ENCODE measurements at places on chromosomes 11 and 22.

- DNase-seq = no peak
Observed at GRCh38 chr11:28735511-28735910, 627.3 kb downstream of the METTL15 start.

- DNase-seq = peak; percentile 81
Observed at GRCh38 chr22:37681556-37682049, 4.5 kb upstream of the NOL12 start.

DNA sequence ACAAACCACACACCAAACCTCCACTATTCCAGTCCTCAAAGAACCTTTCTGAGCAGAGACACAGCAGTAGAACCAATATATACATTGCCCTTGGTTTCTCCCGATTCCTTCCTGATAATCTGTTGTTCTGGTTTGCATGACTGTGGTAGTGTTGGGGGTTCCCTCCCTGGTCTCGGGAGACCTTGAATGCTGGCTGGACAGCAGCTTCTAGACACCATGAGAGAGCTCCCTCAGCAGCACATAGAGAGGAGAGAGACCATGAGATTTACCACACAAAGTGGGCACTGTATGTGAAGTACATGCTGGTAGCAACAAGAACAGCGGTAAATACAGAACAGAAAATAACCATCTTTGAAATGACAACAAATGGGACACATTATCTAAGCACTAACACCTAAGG, 2.6 kb downstream of the C11orf91 start:
- DNase-seq = no peak

GRCh38 chr11:89484896-89485295, 6.3 kb downstream of the NOX4 start:
- no peak for DNase-seq

- peak; percentile 10 for DNase-seq
Observed at GRCh38 chr11:69210310-69211035, 54.7 kb downstream of the SMIM38 start.

- DNase-seq = no peak
Observed at GRCh38 chr22:46093796-46094195, 56.5 kb upstream of the PPARA start.

DNA sequence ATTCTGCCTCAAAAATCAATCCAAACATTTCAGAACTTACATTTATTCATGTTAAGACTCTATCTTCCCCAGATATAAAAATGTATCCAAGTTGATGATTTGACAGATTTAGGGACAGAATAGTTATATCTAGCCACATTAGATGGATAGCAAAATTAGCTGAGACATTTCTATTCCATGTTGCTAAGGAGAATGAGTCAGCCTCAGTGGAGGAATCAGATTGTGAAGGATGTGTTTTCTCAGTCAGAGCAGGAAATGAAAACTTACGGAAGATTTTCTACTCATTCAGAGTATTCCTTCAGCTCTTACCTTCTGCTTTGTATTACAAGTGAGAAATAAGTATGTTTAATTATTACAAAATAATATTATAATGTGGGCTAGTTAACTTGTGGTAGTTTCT, 556.3 kb upstream of the ANO3 start:
- no peak for DNase-seq

- peak; percentile 55 for DNase-seq
Observed at GRCh38 chr11:12675951-12676711, 1.9 kb downstream of the TEAD1 start.

DNA sequence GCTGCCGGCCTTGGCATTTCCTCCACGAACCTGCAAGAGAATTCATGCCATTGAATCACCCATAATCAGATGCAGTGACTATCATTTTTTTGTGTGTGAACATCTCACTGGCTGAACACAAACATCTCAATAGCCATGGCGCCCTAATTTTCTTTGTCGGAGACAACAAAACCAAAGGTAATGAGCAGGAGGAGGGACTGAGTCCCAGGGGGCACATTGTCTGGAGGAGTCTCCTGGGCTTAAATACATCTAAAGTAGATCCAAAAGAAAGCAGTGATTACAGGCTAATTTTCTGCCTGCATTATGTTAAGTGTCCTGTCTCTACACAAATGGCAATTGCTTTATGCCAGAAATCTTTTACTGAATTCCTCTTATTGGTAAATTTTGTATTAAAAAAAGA, 113.5 kb downstream of the NTM start:
- no peak for DNase-seq

- no peak for DNase-seq
Observed at GRCh38 chr22:40957601-40958000, 6.4 kb downstream of the RBX1 start.

DNA sequence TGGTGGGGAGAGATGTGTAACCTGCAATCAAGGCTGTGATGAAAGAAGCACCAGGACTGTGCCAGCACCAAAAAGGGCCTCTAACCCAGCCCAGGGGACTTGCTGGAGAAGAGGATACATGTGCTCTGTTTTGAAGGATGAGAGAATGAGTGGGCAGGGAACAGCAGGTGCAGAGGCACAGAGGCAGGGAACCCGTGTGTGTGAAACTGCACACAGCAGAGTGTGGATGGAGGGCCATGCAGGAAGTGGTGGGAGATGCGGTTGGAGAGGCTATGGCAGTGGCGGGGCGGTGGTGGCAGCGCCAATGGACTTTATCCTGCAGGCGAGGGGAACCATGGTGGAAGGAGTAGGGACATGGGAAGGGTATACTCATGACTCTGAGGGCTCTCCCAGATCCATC, 25.2 kb upstream of the LRRC32 start:
- no peak for DNase-seq

GRCh38 chr11:100632941-100633452, 54.1 kb upstream of the ARHGAP42 start:
- DNase-seq = no peak

GRCh38 chr11:117819096-117820040, 5.2 kb downstream of the FXYD2 start:
- DNase-seq = peak; percentile 94

DNA sequence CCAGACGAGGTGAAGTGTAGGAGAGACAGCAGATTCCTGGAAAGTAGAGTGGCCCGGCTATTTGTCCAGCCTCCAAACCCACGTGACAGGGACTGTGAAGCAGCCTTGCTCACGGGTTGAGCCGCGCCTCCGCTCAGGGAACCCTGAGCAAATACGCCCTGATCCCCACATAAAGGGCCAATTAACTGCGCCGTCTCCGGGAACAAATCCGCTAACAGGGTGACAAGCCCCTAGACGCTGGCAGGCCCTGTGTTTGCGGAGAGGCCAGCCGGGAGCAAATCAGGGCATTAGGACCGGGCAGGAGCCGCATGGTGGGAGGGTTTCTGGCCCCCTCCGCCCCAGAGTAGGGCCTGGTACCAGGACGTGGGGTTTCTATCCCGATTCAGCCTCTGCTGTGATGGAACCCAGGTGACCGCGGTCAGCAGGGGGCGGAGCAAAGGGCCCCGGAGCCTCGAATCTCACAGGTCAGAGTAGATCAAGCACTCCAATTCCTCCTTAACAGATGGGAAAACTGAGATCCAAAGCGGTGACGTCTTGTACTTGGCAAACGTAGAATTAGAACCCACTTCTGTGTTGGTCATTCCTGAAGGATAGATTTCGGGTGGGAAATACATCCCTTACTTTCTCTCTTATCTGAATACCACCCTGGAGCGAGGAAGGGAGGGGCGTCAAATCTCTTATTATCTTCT, 2.0 kb upstream of the ROBO3 start:
- DNase-seq = peak; percentile 19

Measured in mesendoderm (in vitro differentiated cells).